Posterior vena cava (tissue), 2 donors: ENCODE measurements at places on chromosomes 5 and 9. TPM values are rescaled to one million over a fixed set of nuclear protein-coding genes. Genes with fewer than 3 reads are reported as not detected.

The FCHO2 gene
- 31.0 TPM for total RNA-seq

GRCh38 chr5:73120222-73121118 is at the start of gene TMEM171:
Gene TMEM171 (plus strand): TSS chr5:73120575. CDS start chr5:73123374, 2,799 bp downstream.
- DNase-seq, result peak; percentile 76

DNA sequence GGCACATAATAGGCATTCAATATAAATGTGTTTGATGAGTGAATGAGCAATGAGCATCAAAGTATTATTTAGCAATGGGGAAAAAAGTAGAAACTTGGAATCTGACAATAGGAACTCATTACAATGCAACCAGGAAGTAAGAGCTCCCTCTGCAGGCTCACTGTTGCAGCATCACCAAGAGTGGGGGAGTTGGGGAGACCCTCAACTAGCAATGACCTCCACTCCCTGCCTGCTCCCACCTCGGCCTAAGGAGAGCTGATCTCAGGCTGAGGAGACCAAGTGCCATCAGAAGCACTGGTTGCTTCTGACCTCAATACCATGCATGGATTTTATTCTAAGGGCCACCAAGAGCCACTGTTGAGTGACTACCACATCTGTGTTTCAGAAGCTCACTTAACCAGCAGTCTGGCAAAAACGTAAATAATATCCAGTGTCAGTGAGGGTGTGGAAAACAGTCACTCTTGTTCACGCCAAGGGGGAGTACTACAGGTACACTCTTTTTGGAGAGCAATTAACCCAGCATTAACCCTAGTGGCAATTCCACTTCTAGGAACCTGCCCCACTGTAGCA is 8.0 kb downstream of the VDAC1 start:
- peak; percentile 14 for DNase-seq

DNA sequence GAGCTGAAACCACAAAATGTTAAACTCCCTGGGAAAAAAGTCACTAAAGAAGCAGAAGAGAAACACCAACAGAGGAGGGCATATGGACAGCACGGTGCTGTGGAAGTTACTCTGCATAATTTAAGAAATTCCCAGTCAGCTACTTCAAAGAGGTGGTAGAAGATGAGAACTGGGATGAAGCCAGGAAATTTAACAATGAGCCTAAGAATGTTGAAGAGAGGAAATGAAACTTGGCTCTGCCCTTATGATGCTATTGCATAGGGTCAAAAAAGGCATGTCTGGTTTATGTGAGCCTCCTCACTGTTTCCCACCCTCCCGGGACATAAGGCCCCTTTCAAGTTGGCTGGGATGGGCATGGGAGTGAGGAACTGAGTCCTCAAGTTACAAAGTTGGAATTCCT is 25.4 kb upstream of the SNX18 start:
- DNase-seq, result no peak

The RNF208 gene
- total RNA-seq, result 2.7 TPM

The SPINK4 gene
- not detected for total RNA-seq

DNA sequence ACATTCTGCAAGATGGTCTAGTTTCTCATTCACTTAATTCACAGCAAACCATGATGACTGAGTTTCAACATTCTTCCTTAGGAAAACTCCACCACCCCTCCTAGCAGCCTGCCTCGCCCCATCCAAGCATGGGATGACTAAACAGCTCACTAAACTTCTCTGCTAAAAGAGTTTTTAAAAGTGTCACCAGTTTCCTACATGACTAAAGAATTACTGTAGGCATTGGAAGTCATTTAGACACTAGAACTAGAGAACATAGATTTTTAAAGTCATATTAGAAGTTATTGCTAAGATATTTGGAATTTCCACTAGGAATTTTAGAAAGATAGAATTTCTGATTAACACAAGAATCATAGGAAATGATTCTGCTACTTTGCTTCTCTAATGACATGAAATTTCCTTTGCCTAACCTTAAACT is 5.5 kb upstream of the ESM1 start:
- peak; percentile 74 for DNase-seq

DNA sequence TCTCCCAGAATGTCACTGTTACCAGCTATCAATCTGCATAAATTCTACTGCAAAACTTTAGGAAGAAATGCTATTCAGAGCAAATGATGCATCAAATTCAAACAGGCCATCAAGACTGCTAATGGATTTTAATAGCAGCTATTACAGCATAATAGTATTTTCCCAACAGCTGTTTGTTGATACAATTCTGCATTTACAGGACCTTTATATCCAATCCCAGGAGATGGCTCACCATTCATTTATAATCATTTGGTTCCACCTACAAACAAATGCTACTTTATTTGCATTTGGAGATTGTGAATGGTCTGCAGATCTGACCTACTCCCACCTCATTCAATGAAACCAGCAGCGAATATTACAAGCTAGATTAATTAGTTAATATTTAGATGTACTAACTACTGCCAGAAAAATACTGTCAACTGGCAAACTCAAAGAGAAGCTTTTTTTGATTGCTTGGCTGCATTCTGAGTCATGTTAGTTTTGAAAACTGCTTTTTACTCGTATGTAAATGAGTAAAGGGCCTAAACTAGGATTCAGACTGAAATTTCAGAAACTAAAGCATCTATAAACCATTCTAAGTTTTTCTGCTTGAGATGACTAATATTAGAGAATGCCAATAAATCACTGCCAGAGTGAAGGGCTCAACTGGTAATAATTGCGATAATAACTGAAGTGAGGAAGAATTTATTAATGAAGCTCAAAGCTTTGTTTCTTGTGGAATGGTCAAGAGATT is 7.1 kb upstream of the PCA3 start:
- no peak for DNase-seq

- DNase-seq, result no peak
Observed at GRCh38 chr5:135800656-135801055, 33.8 kb upstream of the SLC25A48 start.

The MARCOL gene
- not detected for total RNA-seq

The KDM3B gene
- 54.5 TPM for total RNA-seq

- no peak for DNase-seq
Observed at GRCh38 chr9:105419816-105420597, 27.8 kb upstream of the FSD1L start.

The COL23A1 gene
- 2.0 TPM for total RNA-seq

The TLX3 gene
- total RNA-seq, result not detected
